C1 segment of cervical spinal cord (tissue), 14 donors: ENCODE measurements at places on chromosomes 16 and 17.

GRCh38 chr16:80105160-80105559, 435.6 kb upstream of the DYNLRB2 start:
- DNase-seq, result no peak

DNA sequence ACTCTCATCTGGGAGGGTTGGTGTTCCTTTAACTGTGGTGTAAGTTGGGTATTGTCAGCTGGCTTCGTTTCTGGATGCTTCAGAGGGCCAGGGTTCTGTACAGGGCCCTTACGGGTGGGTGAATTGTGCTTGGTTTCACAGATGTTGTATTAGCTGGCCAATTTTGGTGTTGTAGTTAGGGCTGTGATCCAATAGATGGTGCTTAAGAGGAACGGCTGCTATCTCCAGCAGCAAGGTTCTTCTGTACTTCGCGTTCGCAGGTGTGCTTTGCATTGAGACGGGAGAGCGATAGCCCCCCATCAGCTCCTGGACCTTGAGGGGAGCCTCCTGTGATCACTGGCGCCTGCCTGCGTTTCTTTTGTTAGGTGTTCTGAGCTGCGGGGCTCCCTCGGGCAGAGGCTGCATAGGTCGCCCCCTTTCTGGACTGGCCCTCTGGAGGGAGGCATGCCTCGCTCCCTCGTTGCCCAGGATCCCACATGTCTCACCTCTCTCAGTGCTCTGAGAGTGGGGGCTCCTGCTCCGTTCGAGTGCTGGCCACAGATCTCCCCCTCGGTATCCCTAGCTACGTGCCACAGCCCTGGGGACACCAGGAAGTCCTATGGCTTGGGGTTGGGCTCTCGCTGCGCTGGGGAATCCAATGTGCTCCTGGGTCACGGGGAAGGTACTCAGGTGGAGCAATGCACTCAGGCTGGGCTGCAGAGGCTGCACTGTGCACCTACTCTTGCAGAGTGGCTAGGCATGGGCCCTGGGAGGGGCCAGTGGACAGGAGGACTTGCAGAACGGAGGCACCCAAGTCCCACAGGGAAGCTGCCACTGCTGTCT, 837 bp upstream of the PRDM7 start:
- DNase-seq, result no peak

GRCh38 chr16:21628121-21628726, 24.2 kb downstream of the IGSF6 start:
- no peak for DNase-seq

DNA sequence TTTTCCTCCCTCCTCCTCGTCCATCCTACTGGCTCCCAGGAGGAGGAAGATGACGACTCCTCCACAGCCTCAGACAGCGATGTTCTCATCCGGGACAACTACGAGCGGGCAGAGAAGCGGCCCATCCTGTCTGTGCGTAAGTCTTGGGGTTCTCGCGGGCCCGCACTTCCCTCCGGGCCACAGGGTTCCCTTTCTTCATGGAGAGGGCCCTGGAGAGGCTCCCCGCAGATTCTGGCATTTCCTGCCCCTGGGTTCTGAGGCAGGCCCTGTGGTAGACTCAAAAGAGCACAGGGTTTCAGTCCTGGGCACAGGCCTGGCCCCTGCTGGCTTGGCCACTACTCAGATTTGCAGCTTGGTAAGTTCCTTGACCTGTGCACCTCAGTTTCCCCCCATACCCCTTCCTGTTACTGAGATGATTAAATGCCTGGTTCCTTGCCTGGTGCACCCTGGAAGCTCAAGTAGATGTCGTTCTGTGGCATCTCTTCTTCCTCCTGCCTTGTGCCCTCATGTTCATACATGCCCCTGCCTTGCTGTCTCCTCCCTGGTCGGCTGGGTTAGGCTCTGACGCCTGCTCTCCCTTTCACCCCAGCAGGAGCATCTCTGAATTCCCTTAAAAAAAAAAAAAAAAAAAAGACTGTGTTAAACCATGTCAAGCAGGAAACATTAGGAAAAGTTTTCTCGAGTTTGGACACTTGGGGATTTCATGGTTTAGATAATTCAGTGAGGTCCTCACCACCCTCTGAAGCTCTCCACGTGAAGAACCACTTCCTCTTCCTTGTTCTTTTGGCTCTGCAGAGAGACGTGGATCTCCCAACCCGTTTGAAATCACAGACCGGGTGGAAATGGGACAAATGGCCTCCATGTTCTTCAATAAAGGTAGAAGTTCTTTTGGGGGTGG, 14.3 kb upstream of the NAT9 start:
- DNase-seq, result no peak

- DNase-seq, result no peak
These were observed 42.4 kb upstream of the JPH3 start for GRCh38 chr16:87559945-87560344.

- DNase-seq, result peak; percentile 34
These were observed 7.4 kb upstream of the ABR start for GRCh38 chr17:1186923-1187771.

DNA sequence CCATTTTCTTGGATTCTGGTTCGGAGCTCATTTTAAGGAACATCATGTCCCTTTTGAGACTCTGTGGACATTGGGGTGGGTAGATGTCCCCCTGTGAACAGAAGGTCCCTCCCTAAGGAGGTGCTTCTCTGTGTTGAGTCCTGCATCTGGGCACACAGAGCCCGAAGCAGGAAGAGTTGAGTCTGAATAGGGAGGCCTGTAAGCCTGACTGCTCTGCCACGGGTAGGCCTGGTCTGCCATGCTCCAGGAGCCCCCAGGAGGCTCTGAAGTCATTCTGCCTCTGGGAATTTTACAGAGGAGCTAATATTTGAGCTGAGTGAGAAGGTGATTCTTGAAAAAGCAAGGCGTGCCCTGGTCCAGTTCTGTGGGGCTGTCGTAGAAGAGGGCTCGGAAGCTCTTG, 50.6 kb downstream of the TENT4B start:
- no peak for DNase-seq

DNA sequence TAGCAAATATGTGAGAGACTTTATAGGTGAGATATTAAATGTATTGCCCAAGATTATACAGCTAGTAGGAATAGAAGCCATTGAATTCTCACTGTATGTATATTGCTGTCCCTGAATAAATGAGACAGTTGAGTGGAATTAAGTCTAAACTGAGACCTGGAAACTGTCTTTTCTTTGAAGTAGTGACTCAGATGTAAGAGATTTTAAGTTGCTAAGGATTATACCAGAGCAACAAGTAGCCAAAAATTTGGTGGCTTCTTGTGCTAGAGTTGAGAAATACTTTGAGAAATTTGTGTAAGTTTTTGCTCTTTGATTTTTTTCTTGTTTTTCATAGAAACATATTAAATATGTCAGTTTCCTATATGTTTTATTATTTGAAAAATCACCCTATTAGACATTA, 58.7 kb downstream of the TANC2 start:
- DNase-seq, result no peak

- no peak for DNase-seq
These were observed 16.9 kb downstream of the ITGAX start for GRCh38 chr16:31371619-31372484.
